Stimulated activated CD8-positive, alpha-beta memory T cell treated with anti-CD3 and anti-CD28 coated beads, Interleukin-7, amount 100 ng/mL, for 48 hours (primary cell): ENCODE measurements at places on chromosomes 1 and 21.

DNA sequence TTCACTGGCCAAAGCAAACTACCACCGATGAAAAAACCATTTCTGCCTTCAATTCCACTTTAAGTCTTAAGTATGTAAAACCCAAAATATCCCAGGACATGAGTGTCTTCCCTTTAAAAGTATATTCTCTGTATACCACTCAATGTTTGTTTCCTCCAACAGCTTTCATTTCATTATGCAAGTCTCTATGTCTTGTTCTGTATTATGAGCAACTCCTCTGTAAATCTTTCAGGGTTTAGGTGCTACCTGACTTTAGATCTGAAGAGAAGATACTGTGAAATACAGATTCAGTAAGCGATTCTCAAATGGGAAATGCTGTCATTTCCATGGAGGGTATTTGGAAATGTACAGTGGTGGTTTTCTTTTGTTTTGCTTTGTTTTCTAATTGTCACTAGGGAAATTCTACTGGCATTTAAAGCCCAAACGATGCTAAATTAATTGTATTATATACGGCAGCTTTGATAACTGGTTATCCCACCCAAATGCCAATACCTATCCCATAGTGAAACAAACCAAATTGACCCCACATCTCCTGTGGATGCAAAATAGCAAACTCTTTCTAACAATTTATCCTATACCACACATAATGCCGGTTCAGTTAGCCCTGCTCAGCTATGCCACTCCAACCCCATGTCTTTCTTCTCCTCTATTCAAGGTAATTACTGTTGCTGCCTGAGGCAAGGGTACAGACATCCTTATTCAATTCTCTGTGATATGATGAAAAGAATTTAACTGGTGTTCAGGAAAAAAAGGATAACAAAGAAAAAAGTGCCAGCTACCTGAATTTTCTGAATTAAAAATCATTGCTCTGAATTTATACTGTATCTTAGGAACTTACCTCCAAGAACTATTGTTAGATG lies 182.8 kb downstream of the EIF4G3 start:
- DNase-seq: no peak

- no peak for DNase-seq
Measured at GRCh38 chr1:9093091-9093490, 23.7 kb upstream of the SLC2A5 start.

DNA sequence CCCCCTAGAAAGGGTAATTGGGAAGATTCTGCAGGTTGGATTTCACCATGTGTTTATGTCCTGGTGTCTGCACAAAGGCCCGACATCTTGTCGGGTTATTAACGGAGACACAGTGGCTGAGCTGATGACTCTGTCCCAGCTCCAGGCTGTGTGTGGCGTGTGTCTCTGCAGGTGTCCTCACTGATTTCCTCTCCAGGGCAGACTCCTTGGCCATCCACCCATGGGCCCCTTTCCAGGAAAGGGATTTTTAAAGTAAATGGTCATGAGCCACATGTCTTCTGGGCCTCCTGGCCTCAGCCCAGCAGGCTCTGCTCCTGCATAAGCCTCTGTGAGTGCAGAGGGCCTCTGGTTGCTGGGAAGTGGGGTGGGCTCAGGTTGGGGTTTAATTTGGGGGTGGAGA lies 418.7 kb upstream of the VAMP3 start:
- DNase-seq: no peak

- no peak for DNase-seq
Measured at GRCh38 chr1:231603598-231604275, 22.9 kb upstream of the DISC1 start.

GRCh38 chr1:55474168-55474786 lies 259.1 kb upstream of the USP24 start:
- no peak for DNase-seq

DNA sequence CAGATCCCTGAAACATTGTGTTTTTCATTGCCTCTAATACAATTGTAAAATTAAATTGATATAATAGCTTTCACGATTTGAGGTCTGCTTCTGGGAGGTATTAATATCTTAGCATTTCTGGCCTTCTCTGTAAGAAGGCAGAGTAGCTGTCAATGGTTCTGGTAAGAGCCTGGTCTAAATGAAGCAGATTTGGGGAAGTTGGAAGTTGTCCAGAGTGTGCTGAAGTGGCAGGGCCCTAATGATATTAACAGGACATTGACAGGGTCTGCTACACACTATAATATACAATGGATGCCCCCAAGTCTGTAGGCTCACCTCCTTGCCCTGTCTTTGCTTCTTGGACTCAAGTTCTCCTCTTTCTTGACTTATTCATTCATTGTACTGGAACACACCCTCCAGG lies 99.5 kb downstream of the C4BPA start:
- no peak for DNase-seq

- no peak for DNase-seq
Measured at GRCh38 chr1:208013210-208013609, 102.3 kb upstream of the CD34 start.

DNA sequence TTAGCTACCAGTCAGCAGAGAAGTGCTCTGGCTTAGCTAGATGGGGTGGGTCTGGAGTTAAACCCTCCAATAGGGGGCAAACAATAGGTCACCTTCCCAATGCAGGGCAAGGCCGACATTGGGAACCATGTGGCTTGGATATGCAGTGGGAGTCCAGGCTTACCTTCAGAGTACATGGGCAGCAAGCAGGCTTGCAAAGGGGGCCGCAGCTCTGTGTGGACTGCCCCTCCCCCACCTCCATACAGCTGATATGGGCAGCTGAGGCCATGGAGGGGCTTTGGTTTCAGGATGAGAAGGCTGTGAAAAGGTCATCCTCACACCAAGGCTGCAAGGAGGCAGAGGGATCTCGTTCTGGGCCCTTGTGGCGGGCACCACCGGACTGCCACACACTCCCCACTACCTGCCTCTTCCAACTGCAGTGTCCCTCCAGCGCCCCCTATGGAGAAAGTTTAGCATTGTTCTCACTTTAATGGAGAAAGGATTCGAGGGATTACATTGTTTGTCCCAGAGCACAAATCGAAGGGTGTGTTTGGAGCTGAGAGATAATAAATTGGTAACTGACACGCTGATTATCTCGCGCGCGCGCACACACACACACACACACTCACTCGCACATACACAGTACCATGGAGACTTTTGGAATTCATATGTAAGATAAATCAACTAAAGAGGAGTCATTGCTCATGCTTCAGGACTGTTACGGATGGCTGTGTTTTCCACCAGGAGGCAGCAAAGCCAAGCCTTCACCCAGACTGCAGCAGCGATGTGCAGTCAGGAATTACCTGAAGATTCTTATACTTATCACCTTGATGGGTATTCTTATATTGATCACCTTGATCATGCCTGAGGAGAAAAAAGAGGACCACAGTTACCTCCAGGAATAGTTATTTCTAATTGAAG lies 7.0 kb upstream of the SMCP start:
- no peak for DNase-seq

DNA sequence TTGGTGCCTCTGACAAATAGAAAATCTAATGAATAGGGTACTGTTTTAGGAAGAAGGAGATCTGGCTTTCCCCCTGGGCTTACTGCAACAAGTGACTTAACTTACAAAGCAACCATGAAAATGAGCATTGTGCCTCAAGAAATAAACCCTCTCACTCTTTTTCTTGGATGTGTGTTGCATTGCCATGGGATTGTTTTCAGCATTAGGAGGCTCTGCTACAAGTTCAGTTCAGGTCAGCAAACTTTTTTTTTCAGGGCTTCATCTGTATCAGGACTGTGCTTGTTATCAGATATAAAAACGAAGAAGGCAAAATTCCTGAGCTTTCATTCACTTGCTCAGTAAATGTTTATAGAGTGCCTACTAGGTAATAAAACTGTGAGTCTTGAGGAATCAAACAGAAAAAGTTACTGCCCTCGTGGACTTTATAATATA lies 37.8 kb upstream of the DOCK7 start:
- no peak for DNase-seq

- DNase-seq: no peak
Measured at GRCh38 chr1:155729031-155729898, 40.4 kb downstream of the DAP3 start.

DNA sequence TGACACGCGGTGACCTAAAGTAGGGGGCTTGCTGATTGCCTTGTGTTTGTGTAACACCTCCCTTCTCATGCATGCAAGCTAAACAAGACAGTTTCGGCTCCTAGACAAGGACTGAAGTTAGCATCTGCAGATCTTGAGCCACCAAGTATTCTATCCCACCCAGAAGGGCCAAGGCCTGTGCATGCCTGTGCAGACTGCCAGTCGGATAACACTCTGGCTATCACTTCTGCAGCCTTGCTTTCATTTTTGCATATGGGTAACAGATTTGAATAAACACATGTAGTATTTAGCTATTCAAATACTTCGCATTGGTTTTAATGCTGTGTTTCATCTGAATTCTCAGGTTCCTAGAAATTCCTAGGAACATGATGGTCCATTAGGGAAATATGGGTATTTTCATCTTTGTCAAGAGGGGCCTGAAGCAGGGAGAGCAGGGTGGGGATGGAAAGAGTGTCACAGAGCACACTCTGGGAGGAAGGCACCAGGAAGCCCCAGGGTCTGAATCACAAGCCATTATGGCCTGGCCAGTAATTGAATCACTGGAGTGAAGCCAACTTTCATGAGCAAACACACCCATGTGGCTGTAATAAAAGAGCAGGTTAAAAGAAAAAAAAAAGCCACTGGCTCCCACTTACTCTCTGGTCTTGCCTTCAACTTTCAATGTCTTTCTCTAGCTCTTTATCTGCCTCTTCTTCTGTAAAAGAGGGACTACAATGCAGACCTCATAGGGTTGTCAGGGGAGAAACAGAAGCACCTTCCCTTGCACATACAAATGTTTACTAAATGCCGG lies 28.3 kb downstream of the GADD45A start:
- DNase-seq: no peak

GRCh38 chr1:156504438-156504813 lies 3.9 kb upstream of the MEF2D start:
- no peak for DNase-seq
